ENCODE measurements at places on chromosomes 1 and 21. TPM values are rescaled to one million over a fixed set of nuclear protein-coding genes. Genes with fewer than 3 reads are reported as not detected.

SFPQ gene
- 232 TPM for total RNA-seq

DNA sequence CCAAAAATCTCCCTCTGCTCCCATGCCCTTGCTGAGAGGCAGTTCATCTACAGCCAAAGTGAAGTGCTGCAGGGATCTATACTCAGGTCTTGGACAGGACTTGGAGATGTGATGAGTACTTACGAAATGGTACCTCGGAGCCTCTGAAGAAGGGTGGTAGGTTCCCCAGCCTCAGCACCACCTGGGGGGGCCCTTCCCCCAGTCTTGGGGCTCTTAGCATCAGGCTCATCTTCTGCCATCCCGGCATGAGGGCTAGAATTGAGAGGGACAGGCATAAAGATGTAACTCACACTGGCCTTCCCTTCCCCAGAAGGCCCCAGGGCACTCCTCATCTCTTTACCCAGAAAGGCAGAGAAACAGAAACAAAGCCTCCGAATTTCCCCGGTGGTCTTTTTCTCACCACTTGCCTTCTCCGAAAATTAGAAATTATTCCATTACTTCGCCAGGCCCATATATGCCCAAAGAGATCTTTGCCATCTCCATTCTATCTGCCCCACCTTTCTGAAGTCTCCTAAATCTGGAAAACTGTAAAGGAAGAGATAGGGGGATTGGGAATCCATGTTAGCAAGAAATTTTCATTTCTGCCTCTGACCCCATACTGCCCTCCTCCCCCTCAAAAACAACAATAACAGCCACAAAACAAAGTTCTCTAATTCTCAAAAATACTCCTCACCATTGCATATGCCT lies 827 bp downstream of the RFX5 start:
- DNase-seq = no peak

- DNase-seq = no peak
Measured at GRCh38 chr1:53591924-53592323, 132.7 kb downstream of the DMRTB1 start.

GRCh38 chr1:15028102-15028501 lies 125.4 kb upstream of the TMEM51 start:
- DNase-seq = peak; percentile 95

- DNase-seq = no peak
Measured at GRCh38 chr1:95168761-95169351, 51.7 kb downstream of the TLCD4 start.

Data from MG63 (cell line).